ENCODE measurements at places on chromosomes 4 and X.

DNA sequence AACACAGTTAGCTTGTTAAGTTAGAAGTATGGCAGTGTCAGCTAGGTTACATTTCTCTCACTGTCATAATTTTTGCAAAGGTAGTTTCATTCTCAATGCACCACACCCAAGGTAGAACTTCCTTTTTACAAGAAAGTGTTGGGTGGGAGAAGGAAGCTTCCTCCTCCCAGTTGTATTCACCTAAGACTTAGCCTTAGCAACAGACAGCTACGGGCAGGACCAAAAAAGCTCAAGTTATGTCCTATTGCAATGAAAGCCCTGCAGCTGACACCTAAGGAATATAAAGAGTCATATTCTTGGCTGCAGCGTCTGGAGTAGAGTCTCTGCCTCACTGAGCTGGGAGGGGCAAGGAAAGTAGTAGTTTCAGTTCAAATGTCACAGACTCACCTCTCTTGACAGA lies 25.1 kb upstream of the PRDM8 start:
- no peak for DNase-seq

DNA sequence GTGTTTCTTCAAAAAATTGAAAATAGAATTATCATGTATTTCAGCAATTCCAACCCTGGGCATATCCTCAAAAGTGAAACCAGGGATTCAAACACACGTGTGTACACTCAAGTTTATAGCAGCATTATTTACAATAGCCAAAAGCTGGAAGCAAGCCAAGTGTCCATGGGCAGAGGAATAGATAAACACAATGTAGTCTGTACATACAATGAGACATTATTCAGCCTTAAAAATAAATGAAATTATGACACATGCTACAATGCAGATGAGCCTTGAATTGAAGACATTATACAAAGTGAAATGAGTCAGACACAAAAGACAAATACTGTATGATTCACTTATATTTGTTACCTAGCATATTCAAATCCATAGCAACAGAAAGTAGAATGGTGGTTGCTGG lies 853.4 kb downstream of the STIM2 start:
- no peak for DNase-seq

GRCh38 chrX:76026292-76026691 lies 146.6 kb upstream of the PBDC1 start:
- no peak for DNase-seq

GRCh38 chr4:78310007-78310739 lies 241.4 kb upstream of the ANXA3 start:
- DNase-seq = no peak

GRCh38 chr4:128668566-128668965 lies 140.9 kb upstream of the JADE1 start:
- DNase-seq = no peak

- no peak for DNase-seq
Observed at GRCh38 chrX:143788265-143788664, 67.7 kb upstream of the SPANXN2 start.

- DNase-seq = no peak
Observed at GRCh38 chr4:80322716-80323115, 12.8 kb upstream of the CFAP299 start.

Measured in CD4-positive, alpha-beta T cell treated with Interleukin-15 for 1 hour (primary cell).